ENCODE measurements at places on chromosomes 3 and 15. TPM values are rescaled to one million over a fixed set of nuclear protein-coding genes. Genes with fewer than 3 reads are reported as not detected.

- H3K27me3 ChIP-seq = no peaks in the 10 kb centered on the region
- H3K36me3 ChIP-seq = no peaks in the 10 kb centered on the region
Observed at GRCh38 chr3:25291481-25291905, 136.6 kb upstream of the RARB start.

DNA sequence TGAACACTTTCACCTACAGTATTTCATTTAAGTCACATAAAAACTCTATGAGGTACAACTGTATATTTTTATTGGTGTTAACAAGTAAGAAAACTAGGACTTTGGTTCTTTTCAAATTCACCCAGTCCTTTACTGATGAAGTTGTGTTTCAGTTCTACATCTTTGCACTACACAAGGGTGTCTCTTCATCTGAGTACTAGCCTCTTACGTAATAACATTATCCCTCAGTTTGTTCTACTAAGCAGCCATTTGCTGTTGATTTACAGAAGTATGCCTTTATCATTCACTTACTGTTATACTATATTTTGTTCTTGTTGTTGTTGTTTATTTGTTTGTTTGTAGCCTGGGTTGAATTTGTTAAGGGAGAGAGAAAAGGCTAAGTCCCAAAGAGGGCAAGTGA, 311.9 kb downstream of the PLOD2 start:
- H3K4me1 ChIP-seq = no peaks in the 10 kb centered on the region
- DNase-seq = no peak
- H3K36me3 ChIP-seq = no peaks in the 10 kb centered on the region
- no peak overlapping the region for H3K27ac ChIP-seq
- H3K4me3 ChIP-seq = no peak overlapping the region

DNA sequence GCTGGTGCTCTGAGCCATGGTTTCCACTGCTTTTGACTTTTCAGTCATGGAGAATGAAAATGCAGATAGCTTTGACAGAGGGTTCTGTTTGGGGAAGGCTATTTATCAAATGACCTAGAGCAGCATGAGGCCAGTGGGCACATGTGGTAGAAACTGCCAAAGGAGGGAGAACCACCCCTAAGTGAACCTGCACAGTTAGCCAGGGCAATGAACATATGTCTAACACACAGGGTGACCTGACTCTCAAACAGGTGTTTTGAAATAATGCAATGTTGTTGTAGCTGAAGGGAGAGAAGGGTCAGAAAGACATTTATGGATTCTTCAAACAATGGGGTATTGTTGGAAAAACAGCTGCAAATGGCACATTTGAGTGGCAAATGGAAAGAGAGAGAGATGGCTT, 174.4 kb upstream of the FAM3D start:
- no peaks in the 10 kb centered on the region for H3K27me3 ChIP-seq
- no peak overlapping the region for H3K27ac ChIP-seq
- H3K4me3 ChIP-seq = no peak overlapping the region
- H3K36me3 ChIP-seq = no peaks in the 10 kb centered on the region
- H3K4me1 ChIP-seq = no peaks in the 10 kb centered on the region

Gene SCAMP5
- polyA plus RNA-seq = 7.1 TPM

All from spleen (tissue), 13 donors.